ENCODE measurements at places on chromosomes 5 and 9.
A peak's percentile ranks its signal among the peaks of the same experiment; 100 is the strongest.

- DNase-seq, result no peak
Measured at GRCh38 chr9:116992865-116993264, 305.8 kb downstream of the TRIM32 start.

DNA sequence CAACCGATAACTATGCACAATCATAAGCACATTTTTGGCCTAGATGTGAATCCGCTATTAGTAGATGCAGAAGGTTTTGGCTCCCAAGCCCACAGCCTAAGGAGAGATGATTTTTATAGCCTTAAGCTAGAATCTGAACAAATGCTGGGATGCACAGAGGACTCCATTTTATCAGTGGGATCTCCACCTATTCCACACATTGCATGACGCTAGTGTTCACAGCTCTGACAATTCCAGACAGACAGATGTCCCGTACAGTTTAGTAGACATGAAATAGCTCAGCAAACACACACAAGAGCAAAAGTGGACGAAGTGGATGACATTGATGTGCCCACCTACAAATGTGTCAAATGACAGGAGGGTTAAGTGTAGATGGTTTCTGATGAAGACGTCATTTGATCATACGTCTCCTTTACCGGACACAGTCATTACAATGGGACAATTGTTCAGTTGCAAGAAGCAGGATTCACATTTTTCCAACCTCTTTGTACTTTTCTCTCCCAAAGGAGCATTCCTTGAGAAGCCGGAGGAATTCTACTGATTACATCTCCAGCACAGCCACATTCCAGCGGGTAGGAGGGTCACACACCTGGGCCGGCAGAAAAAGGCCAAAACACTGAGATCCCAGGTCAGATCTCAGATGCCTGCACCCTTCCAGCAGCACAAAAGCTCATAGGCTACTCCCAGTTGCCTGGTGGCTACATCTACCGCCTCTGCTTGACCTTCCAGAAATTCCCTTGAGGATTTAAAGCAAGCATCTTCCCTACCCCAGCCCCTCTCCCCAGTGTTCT lies 202.4 kb downstream of the SLIT3 start:
- DNase-seq, result no peak

GRCh38 chr5:44389090-44389822 lies at the start of gene FGF10:
Gene FGF10, minus strand, starts transcription at chr5:44389420. Its CDS starts 738 bp downstream, at chr5:44388682.
- peak; percentile 14 for DNase-seq

GRCh38 chr9:128892221-128892921 lies 10.4 kb downstream of the LRRC8A start:
- peak; percentile 95 for DNase-seq

GRCh38 chr9:20990867-20991266 lies 40.6 kb downstream of the HACD4 start:
- DNase-seq, result peak; percentile 49

DNA sequence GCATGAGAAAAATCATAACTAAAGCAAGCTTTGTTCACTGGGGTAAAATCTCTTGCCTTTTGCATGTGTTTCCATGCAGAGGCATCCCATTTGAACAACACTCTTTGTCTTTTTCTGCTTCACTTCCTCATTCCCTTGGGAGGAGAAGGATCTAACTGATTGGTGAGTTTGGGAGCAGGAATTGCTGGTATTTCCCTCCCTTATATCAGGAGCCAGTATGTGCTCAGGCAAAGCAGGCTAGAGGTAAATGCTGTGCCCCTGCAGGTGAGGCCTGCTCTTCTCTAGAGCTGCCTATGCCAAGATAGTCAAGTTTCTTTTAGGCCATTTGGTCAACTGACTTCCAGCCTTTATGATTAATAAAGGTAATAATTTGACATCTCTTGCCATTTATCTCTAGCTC lies 179.9 kb downstream of the COX7C start:
- no peak for DNase-seq

- no peak for DNase-seq
Measured at GRCh38 chr9:132024589-132024988, 55.1 kb downstream of the MED27 start.

DNA sequence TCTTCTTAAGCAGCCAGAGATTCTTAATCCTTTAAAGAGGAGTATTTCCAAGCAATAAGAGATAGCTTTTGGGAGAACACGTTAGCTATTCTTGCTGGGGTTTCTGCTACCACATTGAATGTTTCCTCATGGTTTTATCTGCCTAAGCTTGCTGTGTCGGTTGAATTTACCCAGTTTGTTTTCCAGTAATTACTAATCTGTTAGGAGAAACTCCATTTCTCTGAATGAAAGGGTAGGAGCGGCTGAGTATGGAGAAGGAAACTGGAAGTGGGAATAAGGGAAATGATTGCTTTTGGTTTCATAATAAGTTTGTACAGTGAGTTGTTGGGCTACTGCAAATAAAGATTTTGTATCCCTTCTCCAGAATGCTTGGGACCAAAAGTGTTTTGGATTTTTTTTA lies 1.2 kb downstream of the JAK2 start:
- no peak for DNase-seq

- DNase-seq, result no peak
Measured at GRCh38 chr9:130199605-130200004, 27.4 kb downstream of the NCS1 start.

- DNase-seq, result peak; percentile 21
Measured at GRCh38 chr5:81420039-81420667, 26.2 kb upstream of the ACOT12 start.

GRCh38 chr9:100106616-100107015 lies 7.6 kb downstream of the INVS start:
- no peak for DNase-seq

DNA sequence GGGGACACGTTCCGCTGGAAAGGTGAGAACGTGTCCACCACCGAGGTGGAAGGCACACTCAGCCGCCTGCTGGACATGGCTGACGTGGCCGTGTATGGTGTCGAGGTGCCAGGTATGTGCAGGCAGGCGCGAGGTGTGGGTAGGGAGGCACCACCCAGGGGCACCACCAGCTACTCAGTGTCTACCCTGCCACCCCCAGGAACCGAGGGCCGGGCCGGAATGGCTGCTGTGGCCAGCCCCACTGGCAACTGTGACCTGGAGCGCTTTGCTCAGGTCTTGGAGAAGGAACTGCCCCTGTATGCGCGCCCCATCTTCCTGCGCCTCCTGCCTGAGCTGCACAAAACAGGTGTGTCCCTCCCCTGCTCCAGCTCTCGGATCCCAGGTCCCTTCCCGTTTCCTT lies 15.1 kb downstream of the SLC27A4 start:
- no peak for DNase-seq

DNA sequence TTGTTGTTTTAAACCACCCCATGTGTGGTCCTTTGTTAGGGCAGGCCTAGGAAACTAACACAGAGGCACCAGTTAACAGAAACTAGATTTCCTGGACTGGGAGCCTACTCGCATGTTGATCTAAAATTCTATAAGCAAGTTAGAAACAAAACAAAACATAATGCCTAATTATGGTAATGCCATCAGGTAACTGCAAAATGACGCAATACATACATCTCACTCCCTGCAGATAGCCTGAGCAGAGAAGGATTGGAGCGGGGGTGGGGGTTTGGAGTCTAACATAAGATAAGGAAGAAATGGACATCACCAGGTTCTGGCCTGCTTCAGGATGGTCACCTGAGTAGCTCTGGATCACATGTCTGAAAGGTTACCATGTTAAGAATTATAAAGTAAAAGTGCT lies 113.4 kb upstream of the CTSL start:
- no peak for DNase-seq

GRCh38 chr9:120377268-120378159 lies 202.5 kb downstream of the CDK5RAP2 start:
- DNase-seq, result no peak

DNA sequence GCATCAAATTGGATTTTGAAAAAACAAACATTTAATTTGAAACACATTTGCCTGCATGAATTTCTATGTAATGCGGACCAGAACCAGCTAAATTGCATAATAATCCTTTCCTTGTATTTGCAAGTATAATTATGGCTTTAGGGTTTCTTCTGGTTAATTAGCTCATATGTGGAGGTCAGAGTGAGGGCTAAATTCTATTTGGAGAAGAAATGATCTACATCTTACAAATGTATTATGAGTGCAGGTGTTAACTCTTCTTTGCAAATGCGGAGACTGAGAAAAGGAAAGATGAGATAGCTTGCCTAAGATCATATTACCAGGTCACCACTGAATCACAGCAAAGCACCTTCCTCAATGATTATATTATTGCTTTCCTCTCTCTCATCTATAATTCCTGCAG lies 194.7 kb downstream of the CDH9 start:
- no peak for DNase-seq

DNA sequence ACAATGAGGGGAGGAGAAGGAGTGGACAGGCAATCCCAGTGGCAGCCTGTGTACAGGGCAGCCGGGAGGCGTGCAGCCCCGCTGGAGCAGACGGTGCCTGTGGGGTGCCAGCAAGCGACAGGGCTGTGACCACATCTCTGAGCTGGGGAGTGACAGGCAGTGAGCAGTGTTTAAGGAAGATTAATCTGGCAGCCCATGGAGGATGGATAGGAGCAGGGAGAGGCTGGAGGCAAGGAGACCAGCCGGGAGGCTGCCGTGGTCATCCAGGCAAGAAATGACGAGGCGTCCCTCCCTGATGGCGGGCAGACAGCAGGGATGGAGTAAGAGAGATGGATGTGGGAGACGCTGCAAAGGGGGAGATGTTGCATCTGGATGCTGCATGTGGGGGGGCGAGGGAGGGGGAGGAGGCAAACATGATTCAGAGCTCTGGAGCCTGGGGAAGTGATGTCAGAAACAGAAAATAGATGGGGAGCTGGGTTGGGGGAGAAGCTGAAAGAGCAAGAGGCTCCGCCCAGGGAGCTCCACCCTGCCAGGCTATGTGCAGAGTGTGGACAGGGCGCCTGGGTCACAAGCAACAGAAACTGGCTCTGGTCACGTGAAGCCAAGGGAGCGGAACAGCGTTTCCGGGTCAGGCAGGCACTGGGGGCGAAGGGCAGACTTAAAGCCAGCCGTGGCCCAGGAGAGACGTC lies 12.6 kb downstream of the UNC5A start:
- DNase-seq, result no peak

DNA sequence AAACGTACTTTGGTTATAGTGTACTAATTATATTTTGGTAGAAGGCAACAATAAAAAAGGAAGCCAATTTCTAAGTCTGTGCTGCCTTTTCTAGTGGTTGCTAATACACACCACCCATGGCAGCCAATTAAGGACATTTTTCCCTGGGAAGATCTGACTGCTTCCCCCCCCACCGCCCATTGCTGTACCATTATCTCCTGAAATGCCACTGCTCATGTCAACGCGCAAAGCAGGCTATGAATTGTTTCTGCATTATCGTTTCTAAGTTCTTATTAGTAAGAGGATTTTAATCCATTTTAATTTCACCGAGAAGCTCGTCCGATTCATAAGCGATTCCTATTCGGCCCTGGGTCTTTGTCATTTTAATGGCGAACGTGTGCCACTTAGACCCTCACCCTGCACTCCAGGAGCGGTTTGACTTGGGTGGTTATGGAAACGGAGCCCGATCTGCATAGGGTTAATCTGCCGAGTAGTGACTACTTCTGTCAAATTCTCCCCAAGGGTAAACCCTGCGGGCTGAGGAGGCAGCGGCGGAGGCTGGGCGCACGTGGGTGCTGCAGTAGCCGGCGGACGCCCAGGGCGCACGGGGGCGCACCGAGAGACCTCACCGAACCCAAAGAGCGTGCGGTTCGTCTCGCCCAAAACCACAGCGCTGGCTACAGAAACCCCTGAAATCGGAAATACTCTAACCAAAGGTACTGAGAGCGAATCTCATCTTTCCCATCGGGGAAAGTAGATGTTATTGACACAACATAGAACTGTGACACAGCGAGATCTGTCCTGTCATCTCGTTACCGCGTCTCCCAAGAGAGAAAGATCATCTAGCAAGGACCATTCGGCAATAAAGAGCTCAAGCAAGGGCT lies 55.8 kb upstream of the SHC3 start:
- peak; percentile 40 for DNase-seq

DNA sequence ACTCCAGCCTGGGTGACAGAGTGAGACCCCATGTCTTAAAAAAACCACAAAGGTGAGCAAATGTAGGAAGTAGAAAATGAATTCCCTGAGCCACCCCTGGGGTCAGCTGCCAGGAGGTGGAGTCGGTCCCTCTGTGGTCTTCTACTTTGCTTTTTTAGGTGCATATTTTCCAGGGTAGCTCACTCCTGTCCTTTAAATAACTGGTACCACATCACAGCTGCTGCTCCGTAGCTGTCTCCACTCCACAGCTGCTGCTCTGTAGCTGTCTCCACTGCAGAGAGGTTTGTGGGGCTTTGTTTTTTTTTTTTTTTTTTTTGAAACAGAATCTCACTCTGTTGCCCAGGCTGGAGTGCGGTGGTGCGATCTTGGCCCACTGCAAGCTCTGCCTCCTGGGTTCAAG lies 8.9 kb downstream of the WDR5 start:
- DNase-seq, result no peak

DNA sequence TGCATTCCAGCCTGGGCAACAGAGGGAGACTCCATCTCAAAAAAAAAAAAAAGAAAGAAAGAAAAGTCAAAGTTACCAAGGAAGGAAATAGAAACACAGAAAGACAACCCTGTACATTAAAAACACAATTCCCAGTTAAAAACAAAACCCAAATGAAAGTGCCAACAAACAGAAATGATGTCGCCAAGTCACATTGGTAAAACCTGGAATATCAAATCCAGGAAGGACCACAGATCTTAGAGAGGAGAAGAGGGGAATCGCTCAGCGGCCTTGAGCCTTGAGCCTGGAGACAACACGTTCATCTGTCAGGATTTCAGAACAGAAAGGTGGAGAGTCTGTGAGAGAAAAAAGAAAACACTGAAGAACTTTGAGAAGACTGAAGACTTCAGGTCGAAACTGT lies 1.2 kb upstream of the ZDHHC11 start:
- DNase-seq, result no peak

DNA sequence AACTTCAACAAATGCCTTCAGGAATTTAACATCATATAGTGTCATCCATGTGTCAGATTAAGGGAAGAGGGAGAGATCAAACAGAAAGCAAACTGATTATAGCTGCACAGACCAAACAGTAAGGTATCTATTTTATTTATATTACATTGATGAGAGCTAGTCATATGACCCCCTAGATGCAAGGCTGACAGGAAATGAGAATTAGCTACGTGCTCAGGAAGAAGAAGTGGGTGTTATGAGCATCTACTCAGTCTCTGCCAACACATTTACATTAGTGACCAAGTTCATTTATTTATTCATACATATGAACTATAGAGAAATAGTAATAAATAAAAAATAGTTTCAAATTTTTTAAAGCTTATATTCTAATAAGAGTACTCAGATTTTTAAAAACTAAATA lies 787.3 kb downstream of the KCTD16 start:
- no peak for DNase-seq

- no peak for DNase-seq
Measured at GRCh38 chr5:143033535-143034250, 263.5 kb downstream of the ARHGAP26 start.

GRCh38 chr9:86217076-86217755 lies 42.2 kb downstream of the C9orf153 start:
- no peak for DNase-seq

GRCh38 chr5:58122157-58122556 lies 337.7 kb downstream of the PLK2 start:
- peak; percentile 37 for DNase-seq

GRCh38 chr5:76625087-76625815 lies 2.0 kb upstream of the F2RL2 start:
- no peak for DNase-seq

GRCh38 chr9:100217536-100217935 lies 118.5 kb downstream of the INVS start:
- no peak for DNase-seq

- DNase-seq, result no peak
Measured at GRCh38 chr5:31033295-31033694, 160.2 kb upstream of the CDH6 start.
